ENCODE measurements at places on chromosomes 6 and 20. TPM values are rescaled to one million over a fixed set of nuclear protein-coding genes. Genes with fewer than 3 reads are reported as not detected.

- H3K27me3 ChIP-seq = no peaks in the 10 kb centered on the region
- H3K27ac ChIP-seq = no peak overlapping the region
- H3K4me3 ChIP-seq = no peak overlapping the region
- no peaks in the 10 kb centered on the region for H3K36me3 ChIP-seq
Observed at GRCh38 chr20:39190666-39191570, 228.8 kb downstream of the DHX35 start.

Gene LKAAEAR1
- total RNA-seq = not detected

DNA sequence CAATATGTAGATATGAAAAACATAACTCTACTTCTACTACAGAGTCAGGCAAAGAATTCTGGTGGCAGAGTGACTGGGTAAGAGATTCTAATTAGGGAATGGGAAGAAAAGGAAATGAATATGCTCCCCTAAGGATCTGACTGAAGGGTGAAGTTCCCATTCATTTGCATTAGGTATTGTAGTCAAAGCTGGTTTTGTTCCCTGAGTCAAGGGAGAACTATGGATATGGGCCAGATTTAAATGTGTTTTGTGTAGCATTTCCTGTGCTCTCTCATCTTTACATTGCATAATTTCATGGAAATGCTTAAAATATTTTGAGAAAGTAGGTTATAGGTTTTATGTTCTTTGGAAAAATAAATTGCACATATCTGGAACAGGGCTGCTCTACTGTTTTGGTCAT is 299.7 kb downstream of the BTBD3 start:
- H3K4me3 ChIP-seq = no peak overlapping the region
- no peaks in the 10 kb centered on the region for H3K4me1 ChIP-seq

DNA sequence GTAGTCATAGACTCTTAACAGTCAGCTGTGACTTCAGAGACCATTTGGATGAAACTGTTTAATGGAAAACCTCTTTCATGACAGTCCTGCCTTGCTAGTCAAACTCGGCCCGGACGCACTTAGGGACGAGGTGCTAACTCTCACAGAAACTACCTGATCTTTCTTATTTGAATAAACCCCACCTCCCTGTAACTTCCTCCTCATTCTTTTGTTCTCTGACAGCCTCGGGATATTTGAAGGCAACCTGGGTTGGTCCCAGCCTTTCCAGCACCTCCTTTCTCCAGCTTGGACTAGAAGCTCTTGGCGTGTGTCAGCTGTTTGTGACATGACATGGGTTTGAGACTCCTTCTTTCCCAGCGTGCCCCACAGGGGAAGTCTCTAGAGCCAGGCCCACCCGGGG is 175.3 kb upstream of the EXOC2 start:
- H3K27ac ChIP-seq = no peak overlapping the region
- H3K27me3 ChIP-seq = no peaks in the 10 kb centered on the region
- DNase-seq = no peak
- H3K4me1 ChIP-seq = no peaks in the 10 kb centered on the region
- H3K36me3 ChIP-seq = no peaks in the 10 kb centered on the region
- no peak overlapping the region for H3K4me3 ChIP-seq

DNA sequence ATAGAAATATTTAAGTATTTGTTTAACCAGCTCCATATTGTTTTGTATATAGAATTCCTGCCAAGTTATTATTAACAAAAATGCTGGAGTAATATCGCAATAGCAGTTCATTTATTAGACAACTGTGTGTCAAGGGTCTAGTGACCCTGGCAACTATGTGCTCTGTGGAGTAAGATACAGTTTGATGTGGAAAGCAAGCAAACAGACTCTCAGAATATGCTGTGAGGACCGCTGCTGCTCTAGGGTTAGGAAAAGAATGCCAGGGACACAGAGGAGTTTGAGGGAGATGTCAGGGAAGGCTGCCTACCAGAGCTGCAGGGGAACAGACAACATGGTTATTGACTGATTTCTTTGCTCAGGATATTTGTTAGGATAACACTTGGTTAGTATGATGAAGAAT is 71.2 kb downstream of the HIVEP1 start:
- no peak for DNase-seq
- H3K27ac ChIP-seq = no peak overlapping the region
- no peaks in the 10 kb centered on the region for H3K36me3 ChIP-seq
- no peak overlapping the region for H3K4me3 ChIP-seq
- no peaks in the 10 kb centered on the region for H3K27me3 ChIP-seq
- no peaks in the 10 kb centered on the region for H3K4me1 ChIP-seq

- no peaks in the 10 kb centered on the region for H3K27me3 ChIP-seq
- H3K36me3 ChIP-seq = no peaks in the 10 kb centered on the region
- H3K4me1 ChIP-seq = peaks cover 9% of the 10 kb centered on the region
Observed at GRCh38 chr6:112634376-112634775, 287.2 kb downstream of the RFPL4B start.

DNA sequence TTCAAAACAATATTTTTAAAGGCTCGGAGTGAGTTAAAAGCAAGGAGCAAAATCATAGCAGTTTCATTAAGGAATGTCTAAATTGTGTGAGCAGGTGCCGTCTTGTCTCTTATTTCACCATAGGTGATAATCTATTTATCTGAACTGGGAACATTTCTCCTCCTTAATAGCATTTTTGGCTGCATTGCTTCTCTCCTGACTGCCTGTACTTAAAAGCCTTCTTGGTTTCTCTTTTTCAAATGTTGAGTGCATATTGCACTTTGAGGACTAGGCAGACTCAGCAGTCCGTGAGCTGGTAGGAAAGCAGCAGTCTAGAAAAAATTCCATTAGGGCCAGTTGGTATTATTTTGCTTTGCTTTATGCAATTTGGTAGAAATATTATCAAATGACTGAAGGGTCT is 645.9 kb downstream of the GRIK2 start:
- no peak overlapping the region for H3K27ac ChIP-seq
- H3K36me3 ChIP-seq = no peaks in the 10 kb centered on the region
- H3K27me3 ChIP-seq = no peaks in the 10 kb centered on the region
- DNase-seq = no peak
- no peak overlapping the region for H3K4me3 ChIP-seq

DNA sequence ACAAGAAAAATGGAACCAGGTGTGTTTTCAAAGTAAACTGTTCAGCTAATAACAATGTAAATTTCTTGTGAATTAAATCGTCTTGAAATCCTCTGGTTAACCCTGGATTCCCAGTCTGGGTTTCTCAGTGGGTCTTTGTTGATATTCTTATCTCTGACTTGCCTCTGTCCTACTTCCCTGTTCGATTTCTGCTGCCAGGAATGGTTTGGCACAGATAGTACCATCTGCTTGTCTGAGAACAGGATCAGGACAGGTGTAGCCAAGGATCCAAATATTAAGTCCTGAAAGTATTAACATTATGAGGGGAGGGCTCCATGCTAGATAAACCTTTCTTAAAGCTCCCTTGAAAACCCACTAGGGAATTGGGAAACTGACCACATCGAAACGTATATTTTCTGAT is 30.1 kb downstream of the ARFGEF2 start:
- no peaks in the 10 kb centered on the region for H3K27me3 ChIP-seq
- no peak for DNase-seq
- H3K36me3 ChIP-seq = peaks cover 29% of the 10 kb centered on the region
- H3K4me1 ChIP-seq = peaks cover 1% of the 10 kb centered on the region
- no peak overlapping the region for H3K27ac ChIP-seq

Gene DACT2
- not detected for total RNA-seq

Gene BACH2
- 5.9 TPM for total RNA-seq

DNA sequence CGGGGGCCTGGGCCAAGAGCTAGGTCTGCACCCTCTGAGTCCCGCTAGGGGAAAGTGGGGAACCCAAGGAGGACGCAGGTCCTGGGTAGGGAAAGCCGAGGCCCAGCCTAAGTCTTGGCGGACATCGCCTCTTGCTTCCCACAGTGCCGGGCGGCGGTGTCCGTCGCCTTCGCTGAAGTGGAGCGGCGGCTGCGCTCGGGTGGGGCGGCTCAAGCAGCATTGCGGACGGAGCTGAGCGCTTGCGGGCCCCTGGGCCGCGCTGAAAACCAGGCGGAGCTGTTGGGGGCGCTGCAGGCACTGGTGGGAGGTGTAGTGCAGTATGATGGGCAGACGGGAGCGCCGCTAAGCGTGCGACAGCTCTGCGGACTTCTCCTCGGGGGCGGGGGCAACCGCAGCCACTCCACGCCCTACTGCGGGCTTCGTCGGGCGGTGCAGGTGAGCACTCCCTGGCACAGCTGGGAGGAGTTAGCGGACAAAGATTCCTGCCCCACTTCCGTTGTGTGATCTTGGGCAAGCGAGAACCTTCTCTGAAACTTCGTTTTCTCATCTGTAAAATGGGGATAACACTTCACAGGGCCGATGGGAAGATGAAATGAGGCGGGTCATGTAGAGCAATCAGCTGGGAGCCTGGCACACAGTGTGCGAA is 4.2 kb downstream of the PRSS16 start:
- peaks cover 50% of the 10 kb centered on the region for H3K27me3 ChIP-seq
- DNase-seq = peak; percentile 23
- H3K4me3 ChIP-seq = peak overlapping the region; percentile 32
- H3K36me3 ChIP-seq = no peaks in the 10 kb centered on the region

DNA sequence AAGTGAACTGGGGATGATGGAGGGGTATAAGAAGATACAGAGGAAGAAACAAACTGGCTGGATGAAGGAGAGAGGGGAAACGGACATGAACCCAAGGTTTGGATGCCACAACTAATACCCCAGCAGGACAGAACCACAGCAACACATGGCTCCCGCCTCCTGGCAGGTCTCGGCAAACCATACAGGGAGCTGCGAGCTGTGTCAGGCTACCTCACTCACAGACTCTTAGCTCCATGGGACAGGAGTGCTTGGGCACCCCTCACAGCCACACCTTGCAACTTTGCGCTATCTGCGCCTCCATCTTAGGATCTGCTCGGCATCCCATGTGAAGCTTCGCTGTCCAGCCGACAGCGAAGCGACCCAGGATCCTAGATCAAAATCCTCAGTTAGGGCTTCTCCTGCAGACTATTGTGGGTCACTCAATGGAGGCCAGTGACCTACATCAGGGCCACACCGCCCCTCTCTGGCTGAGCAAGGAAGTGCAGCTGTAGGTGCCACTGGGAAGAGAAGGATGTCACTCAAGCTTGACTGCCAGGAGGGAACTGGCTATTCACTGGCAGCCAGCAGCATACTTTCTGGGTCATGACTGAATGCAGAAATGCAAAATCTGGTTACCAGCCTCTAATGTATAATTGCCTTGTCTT is 174.4 kb upstream of the RIN2 start:
- no peaks in the 10 kb centered on the region for H3K4me1 ChIP-seq
- H3K27me3 ChIP-seq = no peaks in the 10 kb centered on the region
- DNase-seq = peak; percentile 43
- H3K36me3 ChIP-seq = no peaks in the 10 kb centered on the region
- no peak overlapping the region for H3K27ac ChIP-seq

- H3K27ac ChIP-seq = no peak overlapping the region
- no peak overlapping the region for H3K4me3 ChIP-seq
- no peak for DNase-seq
- H3K4me1 ChIP-seq = no peaks in the 10 kb centered on the region
Observed at GRCh38 chr6:2054516-2055067, 190.8 kb downstream of the GMDS start.

Gene MACROD2
- total RNA-seq = 0.97 TPM

DNA sequence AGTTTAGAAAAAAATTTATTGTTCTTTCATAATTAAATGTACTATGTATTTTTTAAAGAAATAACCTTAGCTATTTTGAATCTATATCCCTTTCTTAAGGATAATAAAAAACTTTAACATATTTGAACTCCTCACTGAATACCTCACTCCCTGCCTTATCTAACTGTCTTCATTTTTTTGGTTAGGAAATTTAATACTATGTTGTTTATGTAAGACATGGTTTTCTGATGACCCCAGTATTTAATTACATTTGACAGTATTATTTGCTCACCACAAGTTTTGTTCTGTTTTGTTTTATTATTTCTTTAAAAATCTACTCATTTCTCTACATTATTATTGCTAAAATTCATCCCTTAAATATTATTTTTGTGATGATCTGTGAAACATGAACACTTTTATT is 394.4 kb upstream of the ADGRB3 start:
- no peak overlapping the region for H3K27ac ChIP-seq
- DNase-seq = no peak
- no peaks in the 10 kb centered on the region for H3K36me3 ChIP-seq
- no peak overlapping the region for H3K4me3 ChIP-seq

Gene HMGCLL1
- total RNA-seq = not detected

DNA sequence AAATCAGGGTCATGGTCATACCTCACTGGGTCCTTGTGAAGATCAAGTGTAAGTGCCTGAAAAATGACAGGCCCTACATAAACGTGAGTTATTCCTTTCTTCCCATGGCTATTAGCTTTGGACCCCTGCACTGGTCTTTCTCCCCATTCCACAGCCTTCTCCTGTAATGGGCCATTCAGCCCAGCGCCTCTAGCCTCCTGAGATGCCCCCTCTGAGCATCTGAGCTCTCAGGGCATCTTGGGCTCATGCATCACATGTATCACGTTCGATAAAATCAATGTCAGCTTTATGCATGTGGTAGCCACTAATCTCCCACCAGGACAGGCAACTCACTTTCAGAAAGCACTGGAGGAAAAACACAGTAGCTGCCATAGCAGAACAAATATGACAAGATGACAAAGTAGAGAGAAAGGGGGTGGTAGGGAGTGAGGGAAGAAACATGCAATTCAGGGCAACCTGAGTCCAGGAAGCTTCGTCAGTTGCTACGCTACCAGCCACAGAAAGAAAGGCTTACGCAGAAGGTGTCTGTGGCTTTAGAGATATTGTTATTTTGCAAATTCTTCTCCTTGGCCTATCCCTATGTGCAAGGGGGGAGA is 498.8 kb downstream of the PTPRT start:
- no peaks in the 10 kb centered on the region for H3K27me3 ChIP-seq
- H3K27ac ChIP-seq = no peak overlapping the region
- no peak for DNase-seq
- no peak overlapping the region for H3K4me3 ChIP-seq
- H3K4me1 ChIP-seq = no peaks in the 10 kb centered on the region

- DNase-seq = no peak
- no peak overlapping the region for H3K27ac ChIP-seq
- H3K27me3 ChIP-seq = no peaks in the 10 kb centered on the region
- no peak overlapping the region for H3K4me3 ChIP-seq
- H3K36me3 ChIP-seq = no peaks in the 10 kb centered on the region
- no peaks in the 10 kb centered on the region for H3K4me1 ChIP-seq
Observed at GRCh38 chr6:105769987-105770386, 316.1 kb upstream of the PRDM1 start.

GRCh38 chr6:56223995-56224394 is 23.4 kb downstream of the COL21A1 start:
- no peak for DNase-seq
- H3K4me3 ChIP-seq = no peak overlapping the region
- H3K36me3 ChIP-seq = no peaks in the 10 kb centered on the region
- no peaks in the 10 kb centered on the region for H3K27me3 ChIP-seq

DNA sequence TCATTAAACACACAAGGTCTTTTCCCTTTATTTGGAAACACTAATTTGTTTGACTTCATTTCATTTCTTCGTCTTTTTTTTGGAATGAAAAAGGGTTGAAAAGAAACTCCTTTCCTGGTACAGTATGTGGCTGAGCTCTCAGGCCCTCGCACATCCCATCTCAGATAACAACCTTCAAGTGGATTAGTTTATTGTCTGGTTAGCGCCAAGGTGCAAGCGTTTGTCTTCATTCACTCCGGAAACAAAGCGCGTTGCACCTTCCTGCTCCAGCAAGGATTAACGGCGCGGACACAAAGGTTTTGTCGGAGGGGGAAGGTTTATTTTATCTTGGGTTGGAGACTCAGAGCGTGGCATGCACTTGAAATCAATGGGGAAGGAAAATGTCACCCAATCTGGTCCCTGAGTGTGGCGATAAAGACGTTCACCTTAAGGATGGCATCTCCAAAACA is 5.3 kb upstream of the NKX2-2 start:
- H3K4me3 ChIP-seq = no peak overlapping the region
- H3K36me3 ChIP-seq = no peaks in the 10 kb centered on the region
- H3K27me3 ChIP-seq = peaks cover 89% of the 10 kb centered on the region
- no peaks in the 10 kb centered on the region for H3K4me1 ChIP-seq
- H3K27ac ChIP-seq = no peak overlapping the region

- no peak overlapping the region for H3K4me3 ChIP-seq
- peaks cover 10% of the 10 kb centered on the region for H3K4me1 ChIP-seq
- H3K27me3 ChIP-seq = no peaks in the 10 kb centered on the region
- no peak for DNase-seq
- no peak overlapping the region for H3K27ac ChIP-seq
Observed at GRCh38 chr6:119352001-119352400, 2.4 kb upstream of the MAN1A1 start.

Measured in endothelial cell of umbilical vein (primary cell).